T-helper 9 cell (primary cell): ENCODE measurements at places on chromosomes 6 and 20.

DNA sequence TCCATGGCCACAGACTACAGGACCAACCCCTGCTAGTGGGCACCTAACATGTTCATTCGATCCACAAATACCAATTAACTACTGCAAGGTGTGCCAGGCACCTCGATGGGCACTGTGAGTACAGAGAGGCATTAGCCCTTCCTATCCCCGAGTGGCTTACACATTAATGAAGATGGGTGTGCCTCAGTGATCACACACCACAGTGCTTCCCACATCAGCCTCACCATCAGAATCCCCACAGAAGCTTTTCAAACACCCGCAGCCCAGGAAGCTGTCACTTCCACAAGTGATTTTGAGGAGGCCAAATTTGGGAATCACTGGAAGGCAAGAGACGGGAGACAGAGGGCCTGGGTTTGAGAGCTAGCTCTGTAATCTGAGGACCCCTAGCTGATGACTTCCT lies 23.7 kb downstream of the EZR start:
- no peak for DNase-seq

DNA sequence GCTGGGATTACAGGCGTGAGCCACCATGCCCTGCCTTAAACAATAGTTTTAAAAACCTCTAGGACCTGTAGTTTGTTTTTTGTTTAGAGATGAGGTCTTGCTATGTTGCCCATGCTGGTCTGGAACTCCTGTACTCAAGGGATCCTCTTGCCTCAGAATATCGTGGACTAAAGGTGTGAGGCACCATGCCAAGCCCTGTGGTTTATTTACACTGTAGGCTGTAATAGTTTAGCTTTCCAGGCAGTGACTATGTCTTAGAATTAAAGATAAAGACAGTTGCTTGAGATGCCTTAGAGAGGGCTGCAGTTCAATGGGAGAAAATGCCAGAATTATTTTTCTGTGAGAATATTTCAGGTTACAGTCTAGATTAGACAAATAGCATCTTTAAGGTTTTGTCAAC lies 72.9 kb downstream of the SGK1 start:
- no peak for DNase-seq

GRCh38 chr6:114421199-114421598 lies 78.4 kb upstream of the HS3ST5 start:
- DNase-seq: no peak

GRCh38 chr6:168071620-168072019 lies 7.4 kb downstream of the FRMD1 start:
- DNase-seq: no peak

- DNase-seq: no peak
Measured at GRCh38 chr20:40960521-40960956, 68.1 kb upstream of the TOP1 start.

DNA sequence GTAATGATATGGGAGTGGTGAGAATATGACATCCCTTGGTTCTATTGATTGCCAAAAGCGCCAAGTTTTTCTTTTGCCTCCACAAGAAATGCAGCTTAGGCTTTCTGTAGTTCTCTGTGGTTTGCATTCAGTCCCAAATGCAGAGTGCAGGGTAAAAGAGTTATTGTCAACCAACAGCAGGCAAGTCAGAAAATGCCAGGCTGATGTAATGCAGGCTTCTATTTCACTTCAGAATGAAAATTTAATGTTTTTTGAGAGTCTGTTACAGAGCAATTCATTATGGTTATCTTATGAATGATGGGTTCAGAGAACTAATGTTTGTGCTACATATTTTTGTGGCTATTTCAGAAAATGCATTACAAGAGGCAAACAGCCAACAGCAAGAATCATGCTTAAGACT lies 293.5 kb downstream of the CENPW start:
- no peak for DNase-seq

DNA sequence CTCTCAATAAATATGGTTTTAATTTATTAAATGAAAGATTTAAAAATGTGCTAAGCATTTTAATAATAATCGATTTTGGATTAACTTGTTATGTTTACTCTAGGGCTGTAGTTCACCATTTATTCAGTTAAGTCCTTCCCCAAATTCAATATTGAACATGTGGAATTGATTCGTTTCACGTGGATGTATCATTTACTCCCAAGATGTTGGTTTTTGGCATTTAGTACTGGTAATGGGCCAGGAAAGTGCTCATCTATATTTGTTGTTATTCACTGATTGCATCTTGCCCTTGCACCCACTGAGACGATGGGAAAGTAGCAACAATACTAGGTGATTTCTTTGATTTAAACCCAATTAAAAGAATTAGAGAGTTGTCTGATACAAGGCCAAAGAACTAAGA lies 97.1 kb downstream of the ESR1 start:
- DNase-seq: no peak

DNA sequence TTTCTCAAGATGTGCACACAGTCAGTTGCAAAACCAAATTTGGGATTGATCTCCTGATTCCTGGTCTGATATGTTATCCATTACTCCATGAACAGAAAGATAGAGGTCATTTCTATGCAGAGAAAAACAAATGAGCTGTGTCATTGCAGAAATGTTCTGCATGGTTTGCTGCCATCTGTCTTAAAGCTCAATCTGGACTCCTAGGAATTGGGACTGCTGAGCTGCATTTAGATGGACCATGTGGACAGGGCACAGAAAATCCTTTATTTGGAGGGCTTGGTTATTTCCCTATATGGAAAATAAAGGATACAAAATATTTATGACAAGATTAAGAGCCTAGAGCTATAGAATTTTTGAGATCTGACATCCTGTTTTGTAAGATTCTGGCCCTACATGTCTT lies 91.3 kb downstream of the ADGRB3 start:
- DNase-seq: no peak

DNA sequence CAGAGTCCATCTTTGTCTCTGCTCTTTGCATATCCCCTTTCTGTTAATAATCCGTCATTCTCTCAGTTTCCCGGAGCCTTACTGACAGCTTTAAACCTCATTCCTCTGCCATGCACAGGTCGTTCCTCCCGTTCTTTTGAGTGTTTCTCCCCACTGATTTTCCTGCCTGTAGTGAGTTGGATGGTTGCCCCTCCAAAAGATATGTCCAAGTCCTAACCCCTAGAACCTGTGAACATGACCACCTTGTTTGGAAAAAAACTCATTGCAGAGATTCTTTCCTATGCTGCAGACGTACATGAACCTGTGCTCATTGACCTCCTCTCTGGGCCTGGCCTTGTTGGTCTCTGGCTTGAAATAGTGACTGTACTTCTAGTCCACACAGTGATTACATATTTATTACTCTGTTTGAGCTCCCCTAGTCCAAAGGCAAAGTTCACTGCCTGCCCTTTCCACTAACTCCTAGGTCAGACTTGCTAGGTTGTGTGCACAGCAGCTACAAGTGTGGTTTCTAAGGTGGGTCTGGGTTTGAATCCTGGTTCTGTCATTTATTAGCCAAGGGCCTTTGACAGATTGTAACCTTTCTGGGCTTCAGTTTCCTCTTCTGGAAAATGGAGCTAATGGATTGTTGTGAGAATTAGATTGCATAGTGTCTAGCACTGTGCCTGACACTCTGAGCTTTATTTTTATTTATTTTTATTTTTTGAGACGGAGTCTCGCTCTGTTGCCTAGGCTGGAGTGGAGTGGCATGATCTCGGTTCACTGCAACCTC lies 29.3 kb downstream of the PPARD start:
- no peak for DNase-seq

GRCh38 chr6:82702574-82702973 lies 339.0 kb downstream of the TPBG start:
- DNase-seq: no peak

GRCh38 chr6:10481101-10481500 lies 40.0 kb upstream of the GCNT2 start:
- no peak for DNase-seq

DNA sequence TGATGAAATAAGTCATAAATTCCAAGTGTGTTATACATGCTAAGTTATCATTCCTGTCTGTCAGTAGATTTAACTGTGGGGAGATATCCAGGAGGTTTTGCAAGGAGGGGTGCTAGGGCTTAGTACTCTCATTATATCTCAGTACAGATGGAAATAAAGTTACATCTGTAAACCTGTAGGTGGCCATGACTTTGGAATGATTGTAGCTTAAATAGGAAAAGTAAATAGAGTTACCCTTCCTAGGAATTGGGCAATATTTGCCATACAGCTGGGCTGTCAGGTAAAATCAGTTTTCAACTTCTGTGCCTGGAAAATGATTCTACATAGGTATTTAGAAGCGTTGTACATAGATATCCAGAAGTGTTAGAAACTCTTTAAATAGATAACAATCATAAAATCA lies 19.8 kb upstream of the TGM3 start:
- no peak for DNase-seq

DNA sequence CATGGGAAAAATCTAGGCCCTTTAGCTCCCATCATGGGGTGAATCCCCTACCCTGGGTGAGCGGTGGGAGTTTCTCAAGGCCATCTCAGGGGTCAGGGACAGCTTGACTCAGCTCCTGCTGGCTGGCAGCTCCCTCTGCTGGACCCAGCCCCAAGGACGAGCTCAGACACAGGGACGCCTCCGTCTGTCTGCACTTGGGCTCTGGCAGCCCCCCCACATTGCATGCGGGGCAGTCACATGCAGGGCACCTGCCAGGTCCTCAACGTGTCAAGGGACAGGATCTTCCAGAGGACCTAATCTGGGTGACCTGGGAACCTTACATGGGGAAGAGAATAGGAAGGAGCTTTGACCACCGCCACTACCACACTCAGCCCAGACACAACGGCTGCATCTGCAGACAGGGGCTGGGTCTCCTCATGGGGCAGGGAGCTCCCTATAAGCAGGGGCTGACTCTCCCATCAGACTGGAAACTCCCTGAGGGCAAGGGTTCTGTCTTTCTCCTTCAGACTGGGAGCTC lies 173.4 kb downstream of the MRPL14 start:
- DNase-seq: no peak

DNA sequence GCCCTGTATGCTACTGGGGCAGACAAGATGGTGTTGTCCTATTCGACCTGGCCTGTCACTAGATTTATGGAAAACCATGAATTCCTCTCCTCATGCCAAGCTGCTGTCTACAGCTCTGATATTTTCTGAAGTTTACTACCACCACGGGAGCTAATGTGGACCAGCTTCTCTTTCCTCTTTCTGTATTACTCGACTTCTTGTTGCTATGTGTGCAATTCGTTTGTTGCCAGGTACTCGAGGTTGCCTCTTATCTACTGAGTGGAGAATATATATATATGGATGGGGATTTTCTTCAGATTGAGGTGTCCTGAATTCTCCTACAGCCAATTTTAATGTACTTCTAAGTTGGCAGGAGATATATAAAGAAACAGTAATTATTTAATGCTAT lies 34.7 kb downstream of the MAN1A1 start:
- no peak for DNase-seq

DNA sequence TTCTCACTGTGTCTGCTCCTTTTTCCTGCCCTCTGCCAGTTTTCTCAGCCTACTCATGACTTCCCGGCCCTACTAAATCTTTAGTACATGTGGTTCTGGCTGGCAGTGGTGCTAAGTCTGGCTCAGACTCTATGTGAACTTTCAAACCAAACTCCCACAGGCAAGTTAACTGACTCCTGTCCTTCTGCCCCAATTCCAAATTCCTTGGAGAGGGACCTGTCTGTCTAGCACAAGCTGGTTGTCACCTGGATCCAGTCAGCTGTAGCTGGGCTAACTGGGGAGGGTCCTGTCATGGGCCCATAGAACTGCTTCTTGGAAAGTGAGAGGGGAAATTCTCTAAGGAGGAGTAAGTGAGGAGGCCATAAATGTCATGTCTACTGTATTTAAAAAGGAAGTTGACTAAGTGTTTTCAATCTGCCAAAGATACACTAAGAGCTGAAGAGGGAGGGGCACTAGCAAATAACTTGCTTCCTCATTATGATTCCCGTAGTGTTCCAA lies 240.1 kb downstream of the KCNQ5 start:
- DNase-seq: no peak

DNA sequence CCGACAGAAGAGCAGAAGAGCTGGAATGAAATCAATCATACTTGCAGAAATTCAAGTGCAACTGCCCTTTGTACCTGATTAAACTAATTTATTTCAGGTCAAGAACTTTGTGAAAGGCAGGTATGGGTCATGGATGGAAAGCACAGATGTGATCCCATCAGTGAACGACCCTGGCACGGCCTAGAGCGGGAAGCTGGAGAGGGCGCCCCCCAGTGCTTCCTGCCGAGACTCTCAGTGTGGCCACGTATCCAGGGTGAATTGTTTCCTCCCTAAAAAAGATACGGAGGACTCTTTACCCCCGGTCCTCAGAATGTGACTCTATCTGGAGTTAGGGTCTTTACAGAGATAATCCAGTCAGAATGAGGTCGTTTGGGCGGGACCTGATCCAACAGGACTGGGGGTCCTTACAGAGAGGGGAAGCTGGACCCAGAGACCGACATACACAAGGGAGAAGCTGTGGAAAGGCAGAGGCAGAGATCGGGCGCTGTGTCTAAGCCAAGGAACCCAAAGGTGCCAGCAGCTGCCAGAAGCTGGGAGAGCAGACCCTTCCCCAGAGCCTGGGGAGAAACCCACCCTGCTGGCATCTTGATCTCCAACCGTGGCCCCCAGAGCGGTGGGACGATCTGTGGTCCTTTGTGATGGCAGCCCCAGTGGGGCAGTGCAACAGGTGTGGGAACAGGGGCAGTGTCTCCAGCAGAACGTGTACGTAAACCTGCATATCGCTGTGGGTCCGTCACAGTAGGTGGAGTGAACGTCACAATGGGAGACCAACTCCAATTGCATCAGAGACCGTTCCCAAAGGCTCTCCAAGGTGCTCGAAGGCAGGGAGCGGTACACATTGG lies 91.9 kb downstream of the TAF4 start:
- DNase-seq: no peak

DNA sequence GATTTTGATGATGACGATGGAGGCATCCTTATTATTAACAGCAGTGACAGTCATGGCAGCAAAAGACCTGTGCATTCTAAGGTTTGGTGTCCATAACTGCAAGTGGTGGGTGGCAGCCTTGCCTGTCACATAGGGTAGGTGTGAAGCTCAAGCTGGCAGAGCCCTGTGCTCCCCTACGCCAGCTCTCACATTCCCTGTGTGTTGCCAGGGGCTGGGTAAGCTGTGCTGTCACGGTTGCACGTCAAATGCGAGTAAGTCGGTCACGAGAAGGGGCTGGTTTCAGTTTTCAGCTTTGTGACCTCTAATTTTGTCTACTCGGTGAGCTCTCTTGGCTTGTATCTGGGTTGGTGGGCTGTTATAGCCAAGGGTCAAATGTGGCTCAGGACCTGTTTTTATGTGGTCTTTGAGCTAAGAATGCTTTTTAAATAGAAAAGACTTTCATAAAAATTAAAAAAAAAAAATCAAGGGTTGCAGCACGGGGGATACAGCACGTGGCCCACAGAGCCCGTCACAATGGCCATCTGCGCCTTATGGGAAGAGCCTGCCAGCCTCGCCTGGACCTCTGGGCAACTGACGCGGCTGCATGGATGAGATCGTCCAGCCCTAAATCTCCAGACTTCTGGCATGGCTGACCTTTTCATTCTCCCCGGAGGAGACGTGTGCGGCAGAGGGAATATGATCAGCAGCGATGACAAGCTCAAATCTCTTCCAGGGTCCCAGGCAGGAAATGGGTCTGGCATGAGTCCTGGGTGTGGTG lies 148.5 kb downstream of the PHACTR3 start:
- no peak for DNase-seq

DNA sequence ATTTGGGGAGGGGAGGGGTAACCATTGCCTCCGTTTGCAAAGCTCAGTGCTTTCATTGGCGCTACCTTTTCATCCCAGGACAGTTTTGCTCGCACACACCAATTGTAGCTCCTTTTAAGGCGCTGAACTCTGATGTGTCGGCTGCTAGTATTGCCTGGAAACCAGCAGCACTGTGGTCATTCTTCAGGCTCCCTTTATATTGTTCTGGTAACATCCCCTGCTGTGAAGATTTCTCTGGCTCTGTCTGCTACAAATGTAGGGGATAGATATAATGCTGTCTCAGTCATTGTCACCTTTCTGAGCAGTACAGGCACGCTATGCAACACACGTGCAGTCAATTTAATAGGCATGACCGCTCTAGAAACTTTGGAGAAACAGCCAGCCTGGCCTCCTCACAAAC lies 172.9 kb upstream of the SASH1 start:
- DNase-seq: no peak
